ENCODE measurements at places on chromosomes 4 and X.

DNA sequence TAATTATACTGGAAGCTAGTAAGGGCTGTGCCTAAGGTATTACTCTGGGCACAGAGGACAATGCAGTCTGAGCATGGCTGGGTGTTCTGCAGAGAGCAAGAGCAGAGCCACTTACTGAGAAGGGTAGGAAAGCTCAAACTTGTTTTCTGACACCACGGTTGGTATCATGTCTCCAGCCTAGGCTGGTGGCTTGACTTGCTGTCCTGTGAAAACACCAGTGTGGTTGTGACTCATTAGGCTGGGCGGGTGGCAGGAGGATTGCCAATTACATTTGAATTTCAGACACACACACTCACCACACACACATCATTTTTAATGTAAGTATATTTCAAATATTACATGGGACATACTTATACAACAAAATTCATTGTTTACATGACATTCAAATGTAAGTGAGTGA is 19.7 kb upstream of the MTM1 start:
- no peak for DNase-seq

DNA sequence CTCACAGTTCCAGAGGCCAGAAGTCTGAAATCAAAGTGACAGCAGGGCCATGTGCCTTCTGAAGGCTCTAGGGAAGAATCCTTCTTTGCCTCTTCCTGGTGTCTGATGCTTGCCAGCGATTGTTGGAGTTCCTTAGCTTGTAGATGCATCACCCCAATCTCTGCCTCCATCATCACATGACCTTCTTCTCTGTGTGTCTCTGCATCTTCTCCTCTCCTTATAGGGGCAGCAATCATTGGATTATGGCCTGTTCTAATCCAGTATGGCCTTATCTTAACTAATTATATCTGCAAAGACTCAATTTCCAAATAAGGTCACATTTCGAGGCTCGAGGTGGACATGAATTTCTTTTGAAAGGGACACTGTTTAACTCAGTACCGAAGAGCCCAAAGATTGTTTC is 71.7 kb upstream of the RAI2 start:
- DNase-seq: no peak

DNA sequence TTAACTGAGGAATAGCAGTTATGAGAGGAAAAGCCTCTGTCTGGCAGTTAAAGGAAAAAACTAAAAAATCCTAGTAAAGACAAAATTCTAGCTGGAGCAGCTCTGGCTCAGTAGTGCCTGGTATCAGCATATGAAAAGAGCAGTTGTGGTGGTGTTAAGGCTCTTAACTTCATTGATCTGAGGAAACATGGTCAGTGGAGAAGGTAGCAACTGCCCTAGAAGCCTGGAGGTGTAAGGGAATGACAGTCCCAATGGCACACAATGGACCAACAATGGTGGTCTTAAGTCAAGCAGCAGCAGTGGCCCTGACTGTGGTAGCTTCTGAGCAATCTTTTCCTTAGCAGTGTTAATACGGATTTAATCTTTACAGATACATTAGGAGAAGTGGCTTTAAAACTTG is 189.6 kb upstream of the POF1B start:
- no peak for DNase-seq

- no peak for DNase-seq
These were observed 229.0 kb upstream of the GLRA2 start for GRCh38 chrX:14300376-14300775.

Measured in lower leg skin (tissue), 4 donors.